ENCODE measurements at places on chromosomes 12 and 14.

GRCh38 chr12:70576341-70577282 is 60.6 kb downstream of the PTPRB start:
- DNase-seq: no peak

- DNase-seq: no peak
Observed at GRCh38 chr12:13584541-13584940, 388.0 kb downstream of the EMP1 start.

- DNase-seq: no peak
Observed at GRCh38 chr12:112190231-112191025, 65.1 kb downstream of the TRAFD1 start.

DNA sequence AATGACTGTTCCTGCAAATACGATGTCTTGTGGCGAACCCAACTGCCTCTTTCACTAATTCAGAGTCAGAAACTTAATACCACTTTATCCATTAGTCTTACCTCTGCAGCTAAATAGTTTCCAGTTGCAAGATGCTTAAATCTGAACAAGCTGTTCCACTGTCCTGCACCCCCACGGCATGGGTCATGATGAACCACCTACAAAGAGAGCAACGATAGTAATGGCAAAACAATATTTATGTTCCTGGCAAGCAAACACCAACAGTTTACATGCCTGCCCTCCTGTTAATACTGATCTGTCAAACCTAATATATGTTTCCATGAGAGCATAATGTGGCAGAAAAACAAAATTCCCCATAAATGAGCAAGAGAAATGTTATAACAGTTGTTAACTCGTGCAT is 121.9 kb downstream of the ITPR2 start:
- DNase-seq: no peak

DNA sequence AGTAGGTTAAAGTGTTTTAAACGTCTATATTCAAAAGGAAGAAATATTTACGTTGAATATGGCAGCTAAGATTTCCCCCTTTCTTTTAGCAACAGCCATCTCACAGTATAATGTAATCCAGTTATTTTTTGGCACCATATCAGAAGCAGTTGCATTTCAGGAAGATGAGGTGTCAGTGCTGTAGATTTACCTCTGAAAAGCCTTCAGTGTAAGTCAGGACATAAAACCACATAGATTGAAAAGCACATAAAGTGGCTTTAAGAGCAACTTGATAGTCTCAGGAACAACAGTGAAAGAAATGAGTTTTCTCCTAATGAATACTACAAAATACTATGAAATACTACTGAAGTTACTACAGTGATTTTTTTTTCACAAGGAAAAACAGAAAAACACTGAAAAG is 6.9 kb downstream of the MLH3 start:
- no peak for DNase-seq

- DNase-seq: no peak
Observed at GRCh38 chr12:65894624-65895390, 70.5 kb downstream of the HMGA2 start.

DNA sequence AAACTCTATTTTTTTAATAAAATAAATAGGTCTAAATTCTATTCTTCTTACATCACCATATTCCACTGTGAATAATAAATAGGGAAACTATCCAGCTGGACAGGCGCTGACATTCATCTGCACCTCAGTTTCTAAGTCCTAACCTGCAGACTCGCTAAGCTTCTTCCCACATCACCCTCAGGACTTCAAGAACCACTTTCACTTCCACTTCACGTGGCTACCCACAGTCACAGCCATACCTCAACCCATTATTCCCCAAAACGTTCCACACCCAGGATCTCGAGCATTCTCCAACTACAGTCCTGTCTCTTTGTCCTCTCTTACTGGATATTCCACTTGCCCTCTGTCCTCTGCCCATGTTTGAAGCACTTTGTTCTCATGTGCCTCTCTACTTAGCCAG is 71.1 kb downstream of the C2CD5 start:
- no peak for DNase-seq

GRCh38 chr12:65139389-65139788 is 18.3 kb upstream of the WIF1 start:
- no peak for DNase-seq

DNA sequence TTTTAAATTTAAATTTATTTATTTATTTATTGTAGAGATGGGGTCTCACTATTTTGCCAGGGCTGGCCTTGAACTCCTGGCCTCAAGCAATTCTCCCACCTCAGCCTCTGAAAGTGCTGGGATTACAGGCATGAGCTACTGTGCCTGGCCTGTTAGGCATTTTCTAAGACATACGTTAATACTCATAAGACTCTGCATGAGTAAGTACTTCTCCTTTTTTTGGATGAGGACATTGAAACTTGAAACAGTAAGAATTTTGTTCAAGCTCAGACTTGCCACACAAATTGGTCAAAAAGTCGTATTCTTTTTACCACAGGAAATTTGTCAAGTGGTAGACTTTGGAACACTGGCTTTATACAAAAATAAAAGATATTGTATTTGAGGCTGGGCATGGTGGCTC is 187.4 kb upstream of the RASSF8 start:
- DNase-seq: no peak

DNA sequence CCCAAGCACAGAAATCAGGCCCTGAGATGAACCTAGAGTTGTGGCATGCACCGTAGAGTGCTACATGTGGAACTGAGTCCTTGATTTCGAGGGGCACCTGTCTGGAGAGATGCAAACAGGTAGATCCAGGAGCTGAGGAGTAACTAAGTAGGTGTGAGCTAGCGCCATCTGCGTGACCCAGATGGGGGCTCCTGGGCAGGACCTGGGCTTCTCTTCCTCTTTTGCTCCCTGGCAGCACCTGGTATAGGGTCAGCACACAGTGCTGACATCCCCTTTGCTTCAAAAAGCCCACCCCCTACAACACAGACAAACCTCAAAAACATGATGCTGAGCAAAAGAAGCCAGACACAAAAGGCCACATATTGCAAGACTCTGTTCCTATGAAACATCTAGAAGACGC is 65.8 kb downstream of the PITPNM2 start:
- no peak for DNase-seq

- DNase-seq: peak; percentile 6
Observed at GRCh38 chr14:68795597-68796417, 2.9 kb upstream of the ZFP36L1 start.

- no peak for DNase-seq
Observed at GRCh38 chr14:67963960-67964812, 144.6 kb downstream of the RAD51B start.

GRCh38 chr12:38890102-38890855 is 15.1 kb downstream of the CPNE8 start:
- DNase-seq: no peak

DNA sequence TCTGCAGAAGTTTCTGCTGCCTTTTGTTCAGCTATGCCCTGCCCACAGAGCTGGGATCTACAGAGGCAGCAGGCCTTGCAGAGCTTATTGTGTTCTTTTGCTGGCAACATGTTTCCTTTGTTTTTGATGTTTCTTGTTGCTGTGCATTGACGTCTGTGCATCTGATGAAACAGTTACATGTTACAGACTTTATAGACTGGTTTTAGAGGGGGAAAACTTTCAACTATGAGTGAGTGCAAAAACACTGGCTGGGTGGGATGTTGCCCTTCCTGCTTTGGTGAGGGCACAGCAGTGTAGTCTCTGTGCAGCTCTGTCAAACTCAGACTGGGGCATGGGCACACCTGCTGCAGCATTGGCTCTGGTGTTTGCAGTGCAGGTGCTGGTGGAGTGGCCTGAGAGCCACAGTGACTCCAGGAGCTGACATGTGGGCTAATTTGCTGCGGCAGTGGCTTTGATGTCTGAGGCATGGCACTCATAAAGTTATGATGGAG is 26.9 kb downstream of the CLEC6A start:
- no peak for DNase-seq

DNA sequence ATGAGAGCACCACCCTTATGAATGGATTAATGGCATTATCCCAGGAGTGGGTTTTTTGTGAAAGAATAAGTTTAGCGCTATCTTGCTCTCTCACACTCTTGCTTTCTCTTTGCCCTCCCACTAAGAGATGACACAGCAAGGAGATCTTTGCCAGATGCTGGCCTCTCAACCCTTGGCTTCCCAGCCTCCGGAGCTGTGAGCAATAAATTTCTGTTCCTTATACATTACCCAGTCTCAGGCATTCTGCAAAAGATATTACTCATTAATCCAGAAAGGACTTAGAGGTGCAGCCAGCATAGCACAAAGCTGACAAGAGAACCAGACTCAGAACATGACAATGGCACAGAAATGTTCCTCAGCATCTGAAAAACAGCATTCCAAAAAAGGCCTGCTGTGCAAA is 190.6 kb downstream of the ITPR2 start:
- no peak for DNase-seq

- DNase-seq: no peak
Observed at GRCh38 chr12:106845902-106846301, 71.4 kb downstream of the RIC8B start.

- DNase-seq: no peak
Observed at GRCh38 chr12:117571321-117571720, 209.9 kb upstream of the NOS1 start.

DNA sequence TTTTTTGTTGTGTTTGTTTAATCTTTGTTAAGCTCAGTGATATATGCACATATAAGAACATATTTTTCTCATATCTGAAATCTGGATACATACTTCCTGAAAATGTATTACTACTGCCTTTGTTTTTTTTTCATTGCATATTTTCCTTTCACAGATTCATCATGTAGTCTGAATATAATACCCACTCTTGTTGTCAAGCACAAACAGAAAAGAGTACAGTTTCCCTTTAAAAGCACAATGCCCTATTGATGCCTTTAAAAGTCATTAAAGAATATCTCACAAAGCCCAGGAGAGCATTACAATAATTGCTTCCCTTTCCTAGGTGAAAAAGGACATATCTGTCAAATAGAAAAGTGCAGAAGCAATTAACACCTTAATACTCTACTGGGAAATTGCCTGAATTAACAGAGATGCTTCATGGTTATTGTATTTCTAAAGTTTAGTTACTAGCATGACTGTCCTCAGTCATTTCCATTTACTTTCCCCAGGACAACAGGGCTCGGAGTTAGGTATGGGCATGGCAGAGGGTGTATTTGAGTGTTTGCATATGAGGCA is 107.4 kb downstream of the GRIP1 start:
- DNase-seq: no peak

DNA sequence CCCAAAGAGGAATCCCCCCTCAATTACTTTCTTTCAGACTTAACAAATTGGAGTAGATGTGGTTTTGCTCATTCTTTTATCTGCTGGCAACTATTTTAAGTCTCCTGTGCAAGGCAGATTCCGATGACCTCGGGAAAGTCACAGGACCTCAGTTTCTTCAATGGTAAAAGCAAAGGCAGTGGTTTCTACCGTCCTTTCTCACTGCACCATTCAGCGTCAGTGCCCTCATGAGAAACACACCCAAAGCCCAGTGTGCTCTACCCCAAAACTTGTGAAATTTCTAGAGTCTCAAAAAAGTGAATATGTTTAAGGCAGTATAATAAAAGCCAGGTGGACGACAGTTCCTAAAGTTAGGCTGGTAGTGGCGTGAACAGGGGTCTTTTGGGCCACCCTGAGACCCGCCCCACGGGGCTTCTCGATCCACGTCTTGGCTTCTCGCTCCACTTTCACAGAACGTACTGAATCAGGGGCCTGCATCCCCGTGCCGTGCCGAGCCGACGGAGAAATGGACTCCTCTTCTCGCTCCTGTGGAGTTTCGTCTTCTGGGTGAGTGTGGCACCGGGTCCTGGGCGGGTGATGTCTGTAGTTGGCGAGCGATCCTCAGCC is 1.3 kb upstream of the ARHGAP5 start:
- no peak for DNase-seq

DNA sequence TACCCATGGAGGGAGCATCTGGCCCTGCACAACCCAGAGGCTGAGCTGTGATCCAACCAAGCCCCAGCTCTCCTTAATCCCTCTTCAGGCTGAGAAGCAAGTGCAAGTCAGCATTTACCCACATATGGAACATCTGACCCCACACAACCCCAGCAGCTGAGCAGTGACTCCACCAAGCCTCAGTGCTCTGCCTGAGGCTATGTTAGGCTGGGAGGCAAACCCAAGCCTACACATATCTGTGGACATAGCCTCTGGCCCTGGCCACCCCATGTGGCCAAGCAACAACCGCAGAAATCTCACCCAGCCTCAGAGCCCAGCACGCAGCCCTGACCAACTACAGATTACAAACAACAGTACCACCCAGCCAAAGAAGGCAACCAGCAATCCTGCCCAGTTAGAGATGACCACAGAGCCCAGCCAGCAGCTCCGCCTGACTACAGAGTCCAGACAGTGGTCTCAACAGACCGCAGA is 142.8 kb downstream of the NUAK1 start:
- no peak for DNase-seq

GRCh38 chr12:127546721-127547505 is 720.1 kb upstream of the TMEM132C start:
- DNase-seq: no peak

GRCh38 chr14:103088921-103089320 is 4.9 kb downstream of the LBHD2 start:
- DNase-seq: no peak

DNA sequence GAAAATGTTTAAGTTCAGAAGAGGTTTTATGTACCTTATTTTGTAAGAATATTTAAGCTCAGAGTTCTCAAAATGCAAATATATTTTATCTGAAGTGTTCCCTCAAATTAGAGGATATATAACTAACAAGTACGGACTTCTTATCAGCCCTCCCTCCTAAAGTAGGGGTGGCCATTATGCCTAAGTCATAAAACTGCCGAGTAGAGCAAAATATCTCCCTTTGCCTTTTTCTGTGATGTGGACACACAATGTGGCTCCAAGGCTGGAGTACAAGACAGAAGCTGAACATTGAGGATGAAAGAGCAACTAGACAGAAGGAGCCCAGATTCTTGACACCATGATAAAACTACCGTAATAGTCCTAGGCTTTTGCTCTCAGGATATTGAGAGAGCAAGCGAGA is 120.9 kb downstream of the MED13L start:
- no peak for DNase-seq

GRCh38 chr12:103975368-103975767 is 9.7 kb downstream of the TDG start:
- DNase-seq: no peak

DNA sequence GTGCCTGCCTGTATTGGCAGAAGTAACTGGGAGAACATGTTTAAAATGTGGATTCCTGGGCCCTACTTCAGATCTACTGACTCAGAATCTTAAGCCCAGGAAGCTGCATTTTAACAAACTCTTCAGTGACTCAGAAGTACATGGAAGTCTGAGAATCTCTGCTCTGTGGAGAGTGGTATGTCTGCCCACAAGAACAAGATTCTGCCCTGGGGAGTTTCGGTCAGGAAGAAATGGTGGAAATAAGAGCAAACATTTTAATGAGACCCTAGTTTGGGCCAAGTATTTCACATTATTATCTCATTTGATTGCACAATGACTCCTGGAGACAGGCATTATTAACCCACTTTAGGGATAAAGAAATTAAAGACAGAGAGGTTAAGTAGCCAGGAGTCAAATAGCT is 8.2 kb downstream of the ALDH1L2 start:
- DNase-seq: no peak

GRCh38 chr14:32524609-32525375 is 195.7 kb downstream of the AKAP6 start:
- no peak for DNase-seq

Data from GOT3 (cell line).